ENCODE measurements at places on chromosomes 16 and 17.

- peak; percentile 90 for DNase-seq
These were observed 497.5 kb upstream of the SALL1 start for GRCh38 chr16:51648526-51648925.

GRCh38 chr16:17313085-17313611, 157.6 kb downstream of the XYLT1 start:
- peak; percentile 27 for DNase-seq

DNA sequence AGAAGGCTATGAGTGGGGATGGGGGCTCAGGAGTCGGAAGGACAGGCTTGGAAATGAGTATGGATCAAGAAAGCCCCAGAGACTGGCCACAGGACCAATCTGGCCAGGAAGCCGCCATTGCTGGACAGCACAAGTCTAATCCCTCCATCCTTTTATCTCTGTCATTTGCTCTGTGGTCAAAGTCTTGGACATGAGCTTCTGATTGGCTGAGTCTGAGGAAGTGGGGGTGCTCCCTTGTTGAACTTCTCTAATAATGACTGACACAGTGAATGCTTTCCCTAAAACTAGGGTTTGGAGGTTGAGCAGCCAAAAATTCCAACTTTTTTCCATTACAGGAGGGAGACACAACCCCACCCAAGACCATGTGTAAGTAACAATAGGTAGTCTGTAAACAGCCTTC, 97.4 kb downstream of the MARF1 start:
- DNase-seq, result no peak

DNA sequence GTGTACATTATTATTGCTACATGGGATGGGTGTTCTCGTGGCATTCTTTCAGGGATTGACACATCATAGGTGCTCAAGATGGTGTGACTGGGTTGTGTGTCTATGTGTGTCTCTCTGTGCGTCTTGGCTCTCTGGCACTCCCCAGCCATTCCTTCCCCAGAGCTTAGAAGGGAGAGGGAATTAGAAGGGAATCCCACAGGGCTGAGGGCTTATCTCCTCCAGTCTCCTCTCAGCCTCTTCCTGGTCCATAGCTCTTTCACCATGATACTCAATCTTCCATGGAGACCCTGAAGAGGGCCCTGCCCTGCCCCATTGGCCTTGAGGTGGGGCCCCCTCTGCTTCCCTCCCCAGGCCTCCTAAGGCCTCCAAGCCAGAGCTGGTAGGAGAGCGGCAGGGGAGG, 52.0 kb downstream of the MRM1 start:
- no peak for DNase-seq

DNA sequence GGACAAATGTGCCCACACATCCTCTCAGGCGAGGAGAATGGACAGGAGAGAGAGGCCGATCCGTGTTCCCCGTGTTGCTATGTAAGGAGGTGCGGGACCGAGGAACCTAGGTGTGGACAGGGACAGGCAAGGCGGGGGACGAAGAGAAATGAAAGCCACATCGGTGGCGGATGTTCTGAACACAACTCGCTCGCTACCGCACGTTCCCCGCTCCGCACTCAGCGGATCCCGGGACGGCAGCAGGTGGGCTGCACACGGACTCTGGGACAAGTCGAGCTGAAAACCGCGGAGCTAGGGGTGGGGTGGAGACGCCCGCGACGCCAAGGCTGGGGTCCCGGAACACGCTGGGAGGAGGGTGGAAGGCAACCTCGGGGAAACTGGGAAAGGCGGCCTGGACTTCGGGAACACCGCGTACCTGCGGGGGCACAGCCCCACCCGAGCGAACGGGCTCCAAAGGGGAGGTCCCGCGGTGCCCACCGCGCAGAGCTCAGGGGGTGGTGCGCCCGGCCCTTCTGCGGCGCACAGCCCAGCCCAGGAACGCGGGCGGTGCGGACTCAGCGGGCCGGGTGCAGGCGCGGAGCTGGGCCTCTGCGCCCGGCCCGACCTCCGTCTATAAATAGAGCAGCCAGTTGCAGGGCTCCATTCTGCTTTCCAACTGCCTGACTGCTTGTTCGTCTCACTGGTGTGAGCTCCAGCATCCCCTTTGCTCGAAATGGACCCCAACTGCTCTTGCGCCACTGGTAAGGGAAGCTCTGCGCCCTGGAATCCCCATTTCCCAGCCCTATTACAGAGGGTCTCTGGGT, at the start of gene MT1E:
TSS of gene MT1E (plus strand) at position 642 of the 803 bp plus-strand sequence. CDS start at position 713, 71 bp downstream.
- peak; percentile 91 for DNase-seq

Measured in RPMI7951 (cell line).